SK-MEL-5 (cell line): ENCODE measurements at places on chromosomes 5 and 9.

DNA sequence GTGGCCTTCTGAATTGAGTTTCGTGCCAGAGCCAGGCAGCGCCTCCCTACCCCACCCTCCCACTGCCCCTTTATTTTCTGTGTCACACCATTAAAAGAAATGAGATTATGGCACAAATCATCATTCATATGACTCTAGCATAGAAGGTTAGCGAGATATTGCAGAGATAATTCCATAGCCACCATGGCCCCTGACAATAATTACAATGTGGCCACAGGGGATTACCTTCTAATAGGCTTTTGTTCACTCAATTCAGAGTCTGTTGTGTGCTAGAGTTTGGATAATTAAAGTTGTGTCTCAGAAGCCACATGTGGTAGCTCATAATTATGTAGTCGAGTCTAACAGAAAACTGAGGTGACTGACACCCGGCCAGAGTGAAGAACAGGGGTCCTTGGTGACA, 428.1 kb downstream of the ARHGEF28 start:
- DNase-seq: no peak

GRCh38 chr9:27447031-27447683, 76.9 kb upstream of the IFNK start:
- no peak for DNase-seq

DNA sequence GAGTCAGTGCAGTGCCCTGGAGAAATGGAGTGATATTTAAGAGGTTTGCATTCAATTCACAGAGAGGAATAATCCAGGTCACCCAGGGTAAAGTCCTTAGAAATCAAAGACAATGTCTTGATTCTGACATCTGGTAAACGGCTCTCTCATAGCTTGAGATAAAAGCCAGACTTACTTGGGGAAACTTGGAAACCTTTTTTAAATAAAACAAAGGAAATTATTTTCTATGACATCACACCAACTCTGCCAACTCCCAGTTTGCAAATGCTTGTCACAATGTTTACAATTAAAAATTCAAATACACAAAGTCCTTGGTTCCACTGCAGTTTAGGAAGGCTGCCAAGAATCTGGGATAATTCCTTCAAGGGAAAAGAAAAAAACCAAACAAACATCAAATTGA, 255.1 kb upstream of the NREP start:
- no peak for DNase-seq

- peak; percentile 68 for DNase-seq
Observed at GRCh38 chr9:33778700-33779351, 16.5 kb upstream of the PRSS3 start.

- no peak for DNase-seq
Observed at GRCh38 chr5:66856041-66856805, 260.0 kb downstream of the MAST4 start.

DNA sequence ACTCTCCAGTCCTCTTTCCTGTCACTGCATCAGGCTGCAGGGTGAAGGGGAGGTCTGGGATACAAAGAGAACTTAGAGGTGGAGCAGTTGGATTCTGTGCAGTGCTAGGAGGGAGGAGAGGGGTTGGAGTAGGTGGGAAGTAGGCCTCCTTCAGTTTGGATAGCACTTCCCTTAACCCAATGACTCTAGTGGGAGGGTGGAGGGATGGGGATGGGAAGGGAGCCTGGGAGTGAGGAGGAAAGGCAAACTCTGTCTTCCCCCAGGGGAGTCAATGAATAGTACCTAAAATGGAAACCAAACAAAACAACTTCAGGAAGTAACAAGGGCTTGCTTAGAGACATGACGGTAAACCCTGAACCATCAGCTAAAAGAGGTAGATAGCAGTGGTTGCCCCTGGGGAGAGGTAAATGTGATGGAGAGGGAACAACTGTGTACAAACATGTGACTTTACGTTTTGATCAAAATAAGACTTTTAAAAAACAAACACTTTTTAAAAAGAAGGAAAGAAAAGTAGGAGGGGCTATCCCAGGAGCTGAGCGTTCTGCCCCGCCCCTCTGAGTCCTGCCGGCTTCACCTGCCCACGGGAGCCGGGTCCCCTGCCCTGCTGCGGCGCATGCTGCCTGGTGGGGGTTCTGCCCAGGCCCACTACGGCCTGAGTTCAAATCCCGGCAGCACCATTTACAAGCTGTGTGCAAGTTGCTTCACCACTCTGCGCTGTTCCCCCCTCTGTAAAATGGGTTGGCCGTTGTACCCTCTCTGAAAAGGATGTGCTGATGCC, 30.9 kb downstream of the GSN start:
- DNase-seq: no peak

DNA sequence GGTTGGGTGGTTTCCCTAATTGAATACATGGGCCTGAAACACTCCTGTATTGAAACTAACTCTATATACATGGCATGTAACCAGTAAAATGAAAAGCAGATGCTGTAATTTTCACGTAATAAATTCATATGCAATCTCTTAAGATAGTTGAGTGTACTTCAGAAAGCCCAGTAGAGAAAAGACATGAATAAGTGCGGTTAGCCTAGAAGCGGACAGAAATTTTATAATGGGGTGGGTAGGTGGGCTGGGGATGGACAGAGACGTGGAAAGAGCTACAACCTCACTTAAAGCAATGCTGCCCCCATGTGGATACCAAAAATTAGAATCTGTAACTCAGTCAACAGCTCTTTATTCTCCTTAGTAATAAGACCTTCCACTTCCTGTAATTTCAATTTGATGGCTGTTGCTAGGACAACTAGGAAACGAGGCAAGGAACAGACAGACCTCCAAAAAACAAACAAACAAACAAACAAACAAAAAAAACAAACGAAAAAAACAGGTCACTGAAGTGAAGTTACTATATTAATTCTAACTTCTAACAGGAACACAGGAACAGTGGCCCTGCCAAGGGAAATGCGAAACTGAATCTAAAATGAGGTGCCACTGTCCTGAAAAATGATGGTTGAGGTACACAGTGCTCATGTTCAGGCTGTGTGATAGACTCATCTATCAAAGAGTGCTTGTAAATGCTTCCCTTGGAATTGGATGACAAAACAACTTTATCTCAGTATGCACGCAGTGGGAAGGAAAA, 103.4 kb upstream of the GNA14 start:
- DNase-seq: peak; percentile 85

- DNase-seq: no peak
Observed at GRCh38 chr5:35096216-35096615, 48.5 kb upstream of the AGXT2 start.

DNA sequence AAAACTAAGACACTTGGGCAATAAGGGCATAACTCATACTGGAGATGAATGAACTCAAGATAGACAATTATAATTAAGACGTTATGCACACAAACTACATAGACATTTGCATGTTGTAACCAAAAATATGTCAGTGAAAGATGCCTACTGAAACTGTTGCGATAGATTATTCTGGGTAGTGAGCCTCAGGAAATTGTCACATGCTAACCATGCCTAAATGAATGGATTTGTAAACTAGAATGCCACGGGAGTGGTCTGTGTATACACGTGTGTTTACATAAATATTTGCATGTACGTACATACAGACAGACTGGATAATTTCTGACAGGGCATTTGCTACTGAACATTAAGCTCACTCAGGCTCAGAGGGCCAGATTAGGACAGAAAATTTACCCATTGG, 1.2 kb downstream of the NIPSNAP3B start:
- DNase-seq: no peak

- peak; percentile 4 for DNase-seq
Observed at GRCh38 chr9:80926611-80927010, 762.7 kb downstream of the TLE1 start.
